ENCODE measurements at places on chromosomes 3 and 15. TPM values are rescaled to one million over a fixed set of nuclear protein-coding genes. Genes with fewer than 3 reads are reported as not detected.

DNA sequence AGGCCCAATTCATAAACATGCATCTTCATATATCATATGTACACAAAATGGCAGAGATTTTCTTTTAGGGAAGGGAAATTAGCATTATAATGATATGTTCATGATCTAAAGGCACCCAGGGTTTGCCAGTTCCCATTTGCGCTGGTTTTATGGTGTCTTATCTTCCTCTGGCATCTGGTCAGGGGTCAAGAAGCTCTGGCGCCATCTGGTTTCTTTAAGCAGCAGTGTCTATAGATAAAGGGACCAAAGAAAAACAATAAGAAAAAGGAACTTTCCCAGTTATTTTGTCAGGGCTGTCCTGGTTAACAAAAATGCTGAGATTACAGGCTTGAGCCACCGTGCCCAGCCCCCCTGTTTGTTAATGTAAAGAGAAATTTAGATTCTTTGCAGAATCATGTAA lies 3.3 kb upstream of the DCP1A start:
- H3K36me3 ChIP-seq, result no peaks in the 10 kb centered on the region
- H3K27me3 ChIP-seq, result no peaks in the 10 kb centered on the region
- H3K4me1 ChIP-seq, result peaks cover 2% of the 10 kb centered on the region
- no peak for DNase-seq

DNA sequence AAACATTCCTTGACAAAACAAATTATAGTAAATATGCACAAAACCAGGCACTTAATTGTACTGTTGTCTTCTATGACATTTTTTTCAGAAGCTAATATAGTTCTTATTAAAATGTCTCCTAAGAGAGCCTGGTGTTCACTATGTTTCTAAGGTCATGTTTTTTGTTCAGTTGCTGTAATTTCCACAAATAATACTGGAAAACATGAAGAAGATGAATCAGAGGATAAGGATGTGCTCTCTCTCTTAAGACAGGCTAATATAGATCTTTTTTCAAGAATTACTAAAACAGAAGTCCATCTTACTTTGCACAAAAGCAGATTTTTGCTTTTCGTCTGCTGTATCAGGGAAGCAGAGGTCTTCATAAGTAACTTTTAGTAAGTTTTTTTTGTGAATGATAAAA lies 823.0 kb upstream of the NECTIN3 start:
- H3K27me3 ChIP-seq, result no peaks in the 10 kb centered on the region
- H3K27ac ChIP-seq, result no peak overlapping the region
- no peak overlapping the region for H3K4me3 ChIP-seq
- no peaks in the 10 kb centered on the region for H3K36me3 ChIP-seq

DNA sequence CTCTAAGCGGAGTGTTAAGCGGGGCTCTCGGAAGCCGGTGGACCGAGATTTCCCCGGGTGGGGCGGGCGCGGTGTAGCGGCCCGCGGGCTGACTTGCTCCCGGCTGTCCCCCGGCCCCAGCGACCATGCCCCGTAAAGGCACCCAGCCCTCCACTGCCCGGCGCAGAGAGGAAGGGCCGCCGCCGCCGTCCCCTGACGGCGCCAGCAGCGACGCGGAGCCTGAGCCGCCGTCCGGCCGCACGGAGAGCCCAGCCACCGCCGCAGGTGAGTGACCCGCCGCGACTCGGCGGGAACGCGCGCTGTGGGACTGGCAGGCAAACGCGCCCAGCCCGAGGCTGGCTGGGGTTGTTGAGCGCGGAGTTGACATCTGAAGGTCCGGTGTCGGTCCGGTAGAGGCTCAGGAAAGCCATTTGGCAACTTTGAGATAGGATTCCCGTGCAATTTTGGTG lies 1.3 kb downstream of the SMC4 start:
- DNase-seq, result peak; percentile 19
- H3K27me3 ChIP-seq, result no peaks in the 10 kb centered on the region
- H3K4me3 ChIP-seq, result peak overlapping the region; percentile 77
- H3K27ac ChIP-seq, result no peak overlapping the region
- H3K4me1 ChIP-seq, result peaks cover 1% of the 10 kb centered on the region

DNA sequence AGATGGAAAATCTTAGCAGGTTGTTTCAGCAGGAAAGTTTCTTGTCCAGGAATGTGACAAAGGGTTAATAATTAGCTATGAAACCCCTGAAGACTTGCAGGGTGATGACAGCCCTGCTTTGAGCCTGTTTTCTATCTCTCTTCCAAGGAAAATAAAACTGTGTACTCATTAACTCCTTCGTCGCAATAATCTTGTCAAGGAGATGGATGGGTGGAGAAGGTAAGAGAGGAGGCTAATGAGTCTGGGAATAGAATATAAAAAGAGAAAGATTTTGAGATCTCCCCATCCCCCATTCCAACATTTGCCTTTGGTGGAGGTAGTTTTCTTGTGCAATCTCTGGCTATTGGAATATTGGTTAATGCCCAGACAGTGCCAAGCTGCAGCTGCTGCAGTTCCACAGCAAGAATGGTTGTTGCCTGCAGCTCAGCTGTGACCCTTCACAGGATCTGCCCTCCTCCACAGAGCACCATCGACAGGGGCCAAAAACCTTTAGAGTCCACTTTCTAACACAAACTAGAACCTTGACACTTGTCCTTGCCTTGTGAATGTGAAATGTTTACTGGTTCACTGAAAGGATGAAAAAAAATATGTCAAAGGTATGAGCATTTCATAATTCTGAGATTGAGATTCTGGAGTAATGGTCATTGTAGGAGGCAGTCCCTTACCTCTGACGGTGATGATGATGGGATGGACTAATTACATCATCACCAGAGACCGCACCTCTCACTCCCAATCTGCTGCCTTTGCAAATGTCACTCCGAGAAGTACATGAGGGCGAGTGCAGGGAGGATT lies 4.2 kb upstream of the LRIG1 start:
- no peak for DNase-seq
- H3K27ac ChIP-seq, result no peak overlapping the region
- no peaks in the 10 kb centered on the region for H3K27me3 ChIP-seq
- no peaks in the 10 kb centered on the region for H3K36me3 ChIP-seq
- no peak overlapping the region for H3K4me3 ChIP-seq
- H3K4me1 ChIP-seq, result peaks cover 2% of the 10 kb centered on the region

DNA sequence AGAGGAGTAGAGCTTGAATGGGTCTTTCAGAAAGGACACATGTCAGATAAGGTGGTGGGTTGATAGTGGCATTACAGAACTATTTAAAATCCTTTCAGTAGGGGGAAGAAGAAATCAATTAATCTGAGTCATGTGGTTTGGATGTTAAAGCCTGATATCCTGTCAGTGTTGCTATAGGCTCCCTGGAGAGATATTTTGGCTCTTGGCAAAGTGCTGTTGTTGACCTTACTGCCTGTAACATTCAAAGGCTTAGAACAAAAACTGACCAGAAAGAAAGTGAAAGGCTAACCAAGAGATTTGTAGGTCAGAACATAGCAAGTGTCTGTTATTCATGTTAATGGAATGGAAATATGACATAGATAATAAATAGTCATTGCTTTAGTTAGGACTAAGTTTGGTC lies 552.9 kb downstream of the DIPK2A start:
- no peak for DNase-seq
- no peaks in the 10 kb centered on the region for H3K27me3 ChIP-seq
- H3K4me1 ChIP-seq, result no peaks in the 10 kb centered on the region

GRCh38 chr3:97914388-97914787 lies 57.8 kb downstream of the RIOX2 start:
- H3K4me1 ChIP-seq, result no peaks in the 10 kb centered on the region
- DNase-seq, result no peak
- no peaks in the 10 kb centered on the region for H3K36me3 ChIP-seq
- no peak overlapping the region for H3K4me3 ChIP-seq

DNA sequence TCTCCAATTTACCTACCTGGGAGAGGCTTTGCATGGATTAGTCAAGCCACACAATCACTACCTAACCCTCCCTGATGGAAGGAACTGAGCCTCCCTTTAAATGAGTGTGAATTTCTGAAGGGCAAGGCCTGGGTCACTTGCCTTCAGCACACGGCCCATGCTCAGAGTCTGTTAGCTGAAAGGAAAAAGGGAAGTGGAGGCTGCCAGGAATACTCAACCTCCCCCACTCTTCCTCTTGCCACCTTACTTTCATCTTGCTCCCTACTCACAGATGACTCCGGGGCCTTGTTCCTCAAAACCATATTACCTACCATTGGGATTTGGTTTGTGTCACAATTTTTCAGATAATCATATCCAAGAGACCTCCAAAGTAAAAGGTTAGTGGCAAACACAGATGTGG lies 220.0 kb downstream of the ABHD5 start:
- H3K27ac ChIP-seq, result no peak overlapping the region
- H3K36me3 ChIP-seq, result no peaks in the 10 kb centered on the region
- H3K4me3 ChIP-seq, result no peak overlapping the region
- H3K27me3 ChIP-seq, result no peaks in the 10 kb centered on the region
- H3K4me1 ChIP-seq, result no peaks in the 10 kb centered on the region

The SUCNR1 gene
- 0.05 TPM for total RNA-seq

The ELL3 gene
- 6.6 TPM for total RNA-seq

The GCHFR gene
- 20.8 TPM for total RNA-seq

The ALAS1 gene
- total RNA-seq, result 19.5 TPM

The KLHL6 gene
- 0.97 TPM for total RNA-seq

The TMEM158 gene
- total RNA-seq, result 5.1 TPM
